ENCODE measurements at places on chromosomes 7 and 10. TPM values are rescaled to one million over a fixed set of nuclear protein-coding genes. Genes with fewer than 3 reads are reported as not detected.

NUTM2D gene
- total RNA-seq, result 3.9 TPM

- DNase-seq, result no peak
Observed at GRCh38 chr10:49610114-49610457, at the start of gene SLC18A3. SLC18A3 (plus strand) TSS chr10:49610310; CDS start chr10:49610741, 431 bp downstream.

DNA sequence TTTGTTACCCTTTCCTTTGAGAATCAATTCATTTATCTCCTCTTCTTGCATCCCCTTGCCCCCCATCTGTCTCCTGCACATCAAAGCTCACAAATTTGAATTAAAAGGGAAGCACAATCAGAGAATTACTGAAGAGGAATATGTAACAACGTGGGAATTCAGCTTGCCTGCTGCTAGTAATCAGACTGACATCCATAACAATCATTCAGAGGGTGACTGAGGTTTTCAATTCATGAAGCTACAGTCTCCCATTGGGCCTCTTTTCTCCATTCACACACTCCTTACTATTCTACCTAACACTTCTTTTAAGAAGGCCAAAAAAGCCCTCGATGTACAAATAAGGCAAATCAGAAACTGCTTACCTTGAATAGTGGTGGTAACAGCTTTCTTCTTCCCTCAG is 24.3 kb upstream of the DNA2 start:
- DNase-seq, result no peak

DBNL gene
- total RNA-seq, result 52.3 TPM

MYO3A gene
- 3.6 TPM for total RNA-seq

GRCh38 chr10:96431211-96431970 is 72.6 kb upstream of the OPALIN start:
- no peak for DNase-seq

- DNase-seq, result no peak
Observed at GRCh38 chr7:4236389-4236788, 445.7 kb upstream of the FOXK1 start.

OPALIN gene
- not detected for total RNA-seq

DNA sequence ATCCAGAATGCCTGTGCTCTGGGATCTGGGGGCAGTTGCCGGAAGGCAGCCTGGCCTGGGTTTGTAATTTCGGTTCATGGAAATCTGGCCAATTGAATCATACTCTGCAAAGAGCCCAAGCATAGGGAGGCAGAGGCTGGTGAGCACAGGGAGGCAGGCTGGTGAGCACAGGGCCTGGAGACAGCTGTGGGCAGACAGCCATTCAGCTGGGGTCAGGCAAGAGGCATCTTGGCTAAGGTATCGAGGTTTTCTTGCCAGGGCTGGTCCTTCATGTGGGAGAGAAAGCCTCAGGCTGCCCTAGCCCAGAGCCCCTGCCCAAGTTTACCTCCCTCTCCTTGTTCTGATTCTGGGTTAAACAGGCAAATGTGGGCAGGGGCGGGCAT is 63.7 kb upstream of the BAIAP2L1 start:
- no peak for DNase-seq

GRCh38 chr10:100875484-100876166 is 37.1 kb upstream of the SLF2 start:
- no peak for DNase-seq

MNX1 gene
- not detected for total RNA-seq

- no peak for DNase-seq
Observed at GRCh38 chr7:1945558-1945957, 275.5 kb downstream of the ELFN1 start.

GRCh38 chr7:10022957-10023356 is 950.7 kb upstream of the PHF14 start:
- DNase-seq, result no peak

GRCh38 chr7:125563964-125564529 is 634.4 kb upstream of the POT1 start:
- DNase-seq, result no peak

SFRP5 gene
- 0.62 TPM for total RNA-seq

DNA sequence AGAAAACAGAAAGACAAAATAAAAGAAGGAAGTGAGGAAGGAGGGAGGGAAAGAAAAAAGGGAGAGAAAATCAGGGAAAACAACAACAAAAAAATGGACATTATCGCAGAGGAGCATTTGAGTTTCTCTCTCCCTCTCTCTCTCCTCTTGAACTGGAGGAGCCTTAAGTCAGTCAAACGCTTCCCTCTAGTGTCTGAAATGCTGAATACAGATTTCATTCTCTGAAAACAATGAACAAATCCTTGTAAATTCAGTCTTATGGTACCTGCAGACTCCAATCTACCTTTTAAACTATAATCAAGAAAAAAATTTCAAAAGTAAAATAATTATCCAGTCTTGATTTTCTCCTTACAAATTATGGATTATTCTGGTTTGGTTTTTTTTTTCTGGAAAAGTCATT is 89.2 kb upstream of the PFKP start:
- DNase-seq, result no peak

PDE6C gene
- total RNA-seq, result not detected

Data from occipital lobe (tissue), 3 donors.